ENCODE measurements at places on chromosomes 4 and X. TPM values are rescaled to one million over a fixed set of nuclear protein-coding genes. Genes with fewer than 3 reads are reported as not detected.

DNA sequence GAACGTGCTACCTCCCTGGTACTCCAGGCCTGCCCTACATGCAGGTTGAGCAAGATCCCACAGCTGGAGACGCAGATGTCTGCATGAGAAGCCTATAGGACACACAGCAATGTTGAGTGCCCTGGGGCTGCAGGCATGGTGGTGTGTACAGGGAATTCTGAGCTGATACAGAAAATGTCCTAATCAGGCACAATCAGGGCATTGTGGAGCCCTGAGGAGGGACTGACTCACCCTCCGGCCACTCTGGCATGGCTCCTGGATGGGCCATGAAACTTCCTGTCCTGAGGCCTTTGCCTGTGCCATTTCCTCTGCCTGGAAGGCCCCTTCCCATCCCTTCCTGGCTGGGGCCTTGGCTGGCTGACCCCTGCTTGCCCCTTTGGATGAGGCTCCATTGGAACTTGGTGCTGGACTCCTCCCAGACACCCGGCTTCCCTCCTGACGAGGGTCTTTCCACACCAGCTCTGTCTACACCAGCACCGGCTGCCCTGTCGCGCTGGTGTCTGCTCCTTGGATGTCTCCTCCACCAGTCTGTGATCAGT, 16.7 kb upstream of the AFAP1 start:
- peaks cover 4% of the 10 kb centered on the region for H3K4me1 ChIP-seq
- no peaks in the 10 kb centered on the region for H3K36me3 ChIP-seq
- H3K27me3 ChIP-seq = no peaks in the 10 kb centered on the region
- H3K27ac ChIP-seq = no peak overlapping the region

GRCh38 chr4:30769093-30769492, 48.9 kb downstream of the PCDH7 start:
- H3K27ac ChIP-seq = no peak overlapping the region
- no peaks in the 10 kb centered on the region for H3K27me3 ChIP-seq
- H3K36me3 ChIP-seq = peaks cover 9% of the 10 kb centered on the region
- peaks cover 61% of the 10 kb centered on the region for H3K4me1 ChIP-seq
- DNase-seq = no peak
- H3K4me3 ChIP-seq = no peak overlapping the region

DNA sequence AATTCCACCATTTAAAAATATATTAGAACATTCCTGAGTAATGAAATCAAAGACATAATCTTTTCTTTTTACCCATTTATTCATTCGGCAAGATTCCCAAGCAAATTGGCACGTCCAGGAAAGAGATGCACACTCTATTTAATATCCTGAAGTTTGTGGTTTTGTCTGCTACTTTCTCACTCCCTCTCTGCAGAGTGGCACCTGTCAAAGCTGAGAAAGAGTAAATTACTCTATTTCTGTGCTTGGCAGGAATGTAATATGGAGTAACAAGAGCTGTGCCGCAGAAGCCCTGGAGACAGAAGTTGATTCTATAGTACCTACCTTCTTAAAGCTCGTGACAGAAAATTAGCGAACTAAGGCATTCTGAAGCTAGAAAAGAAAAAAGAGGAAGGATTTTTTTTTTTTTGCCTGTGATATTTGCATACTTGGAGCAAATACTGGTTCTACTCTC, 5.5 kb downstream of the GSTCD start:
- no peak overlapping the region for H3K4me3 ChIP-seq
- DNase-seq = no peak
- no peaks in the 10 kb centered on the region for H3K27me3 ChIP-seq
- no peak overlapping the region for H3K27ac ChIP-seq
- peaks cover 13% of the 10 kb centered on the region for H3K4me1 ChIP-seq

The LRP2BP gene
- total RNA-seq = 0.31 TPM

- peaks cover 3% of the 10 kb centered on the region for H3K4me1 ChIP-seq
- no peak overlapping the region for H3K4me3 ChIP-seq
- no peak for DNase-seq
- H3K27ac ChIP-seq = no peak overlapping the region
- H3K27me3 ChIP-seq = no peaks in the 10 kb centered on the region
- no peaks in the 10 kb centered on the region for H3K36me3 ChIP-seq
Observed at GRCh38 chr4:82618103-82618720, 56.4 kb upstream of the TMEM150C start.

DNA sequence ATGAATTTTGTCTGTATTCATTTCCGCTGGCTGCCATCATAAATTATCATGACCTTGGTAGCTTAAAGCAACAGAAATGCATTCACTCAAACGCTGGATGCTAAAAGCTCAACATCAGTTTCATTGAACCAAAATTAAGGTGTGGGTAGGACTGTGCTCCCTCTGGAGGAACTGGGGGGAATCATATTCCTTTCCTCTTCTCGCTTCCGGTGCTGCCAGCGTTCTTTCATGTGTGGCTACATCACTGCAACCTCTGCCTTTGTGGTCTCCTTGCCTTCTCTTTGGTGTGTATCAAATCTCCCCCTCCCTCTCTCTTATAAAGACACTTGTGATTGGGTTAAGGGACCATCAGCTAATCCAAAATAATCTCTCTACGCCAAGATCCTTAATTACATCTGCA, 39.5 kb downstream of the NEIL3 start:
- H3K4me3 ChIP-seq = no peak overlapping the region
- peaks cover 3% of the 10 kb centered on the region for H3K36me3 ChIP-seq
- no peaks in the 10 kb centered on the region for H3K27me3 ChIP-seq
- no peak for DNase-seq
- H3K27ac ChIP-seq = no peak overlapping the region

The EPHA5 gene
- total RNA-seq = 149 TPM

DNA sequence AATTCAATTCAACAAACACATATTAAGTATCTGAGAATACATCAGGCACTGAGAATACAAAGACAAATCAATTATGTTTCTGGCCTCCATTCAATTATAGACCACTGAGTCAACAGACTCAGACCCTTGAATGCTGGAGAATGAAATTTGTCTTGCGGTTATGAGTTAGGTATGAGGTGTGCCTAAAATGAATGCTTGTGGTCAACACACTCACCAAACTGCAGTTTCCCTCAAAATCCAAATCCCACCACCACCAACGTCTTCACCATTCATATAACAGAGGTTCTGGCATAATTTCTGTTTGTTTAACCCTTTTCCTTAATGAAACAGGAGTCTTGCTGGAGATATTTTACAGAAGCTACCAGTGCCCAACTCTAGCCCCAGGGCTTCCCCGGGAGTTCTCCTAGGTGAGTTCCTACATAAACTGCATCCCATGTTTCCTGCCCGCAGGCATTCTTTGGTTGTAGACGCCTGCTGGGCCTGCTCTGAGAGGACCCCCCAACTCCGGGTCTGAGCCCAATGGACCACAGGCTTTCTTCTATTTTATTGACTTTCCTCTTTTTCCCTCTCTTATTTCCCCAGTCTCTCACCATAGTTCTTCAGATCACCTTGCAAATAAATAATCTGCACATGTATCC, 119.2 kb downstream of the DDX53 start:
- H3K4me1 ChIP-seq = no peaks in the 10 kb centered on the region
- H3K4me3 ChIP-seq = no peak overlapping the region
- H3K27me3 ChIP-seq = no peaks in the 10 kb centered on the region
- no peaks in the 10 kb centered on the region for H3K36me3 ChIP-seq
- DNase-seq = no peak
- no peak overlapping the region for H3K27ac ChIP-seq

The NAA11 gene
- total RNA-seq = not detected

DNA sequence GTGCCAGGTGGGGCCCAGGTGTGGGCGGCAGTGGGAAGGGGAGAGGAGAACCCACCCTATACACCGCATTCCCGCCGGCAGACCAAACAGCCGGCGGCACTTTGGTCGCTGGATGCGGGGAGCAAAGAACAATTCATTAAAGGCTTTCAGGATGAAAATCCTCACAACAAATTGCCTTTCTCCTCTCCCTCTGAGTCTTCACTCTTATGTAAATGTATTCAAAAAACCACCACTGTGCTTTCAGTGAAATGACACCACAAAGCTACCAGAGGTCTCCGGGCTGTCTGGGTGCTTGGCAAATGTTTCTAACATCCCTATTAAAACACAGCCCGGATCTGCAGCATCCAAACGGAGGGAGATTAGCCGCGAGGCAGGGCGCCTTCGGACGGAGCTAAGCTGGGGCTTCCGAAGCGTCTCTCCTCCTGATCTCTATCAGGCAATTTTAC, 171.8 kb upstream of the TBL1X start:
- no peak overlapping the region for H3K4me3 ChIP-seq
- no peak overlapping the region for H3K27ac ChIP-seq
- DNase-seq = no peak
- H3K4me1 ChIP-seq = peaks cover 2% of the 10 kb centered on the region

- no peaks in the 10 kb centered on the region for H3K27me3 ChIP-seq
- no peak overlapping the region for H3K4me3 ChIP-seq
- no peaks in the 10 kb centered on the region for H3K4me1 ChIP-seq
- H3K36me3 ChIP-seq = peaks cover 20% of the 10 kb centered on the region
- no peak overlapping the region for H3K27ac ChIP-seq
Observed at GRCh38 chr4:55468724-55469123, 73.0 kb downstream of the TMEM165 start.

GRCh38 chr4:147596981-147597380, 20.2 kb upstream of the TMEM184C start:
- DNase-seq = no peak
- peaks cover 20% of the 10 kb centered on the region for H3K4me1 ChIP-seq
- no peaks in the 10 kb centered on the region for H3K27me3 ChIP-seq
- no peak overlapping the region for H3K27ac ChIP-seq
- H3K4me3 ChIP-seq = no peak overlapping the region

GRCh38 chrX:144840616-144841015, 406.7 kb upstream of the SPANXN1 start:
- no peak for DNase-seq
- no peaks in the 10 kb centered on the region for H3K27me3 ChIP-seq
- no peaks in the 10 kb centered on the region for H3K36me3 ChIP-seq
- no peaks in the 10 kb centered on the region for H3K4me1 ChIP-seq

The GPR173 gene
- 12.6 TPM for total RNA-seq

The HOPX gene
- not detected for total RNA-seq

The GUCY1A1 gene
- total RNA-seq = 11.5 TPM
